ENCODE measurements at places on chromosomes 3 and 15. TPM values are rescaled to one million over a fixed set of nuclear protein-coding genes. Genes with fewer than 3 reads are reported as not detected.

DNA sequence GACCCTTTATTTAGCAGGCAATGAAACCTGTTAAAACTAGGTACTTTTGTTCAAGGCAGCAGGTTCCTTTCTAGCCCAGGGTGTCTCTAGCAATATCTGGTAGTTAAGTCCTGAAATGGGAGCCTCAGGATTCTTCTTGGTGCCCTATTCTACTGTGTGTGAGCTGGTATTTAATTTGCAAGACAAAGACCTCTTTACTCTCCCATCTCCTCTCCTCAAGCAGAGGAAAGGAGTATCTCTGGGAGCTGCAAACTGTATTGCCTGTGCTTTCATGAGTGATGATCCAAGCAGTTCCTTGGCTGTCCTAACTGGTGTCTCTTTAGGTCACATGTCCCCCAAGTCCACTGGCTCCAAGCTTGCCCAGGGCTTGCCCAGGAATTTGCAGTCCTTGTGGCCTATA lies 188.2 kb downstream of the SI start:
- DNase-seq = no peak

GRCh38 chr15:87736891-87737389 lies 519.6 kb downstream of the NTRK3 start:
- DNase-seq = no peak

GRCh38 chr3:42262525-42262924 lies 3.5 kb downstream of the CCK start:
- DNase-seq = no peak

- no peak for DNase-seq
Measured at GRCh38 chr3:167978071-167978470, 117.7 kb downstream of the GOLIM4 start.

DNA sequence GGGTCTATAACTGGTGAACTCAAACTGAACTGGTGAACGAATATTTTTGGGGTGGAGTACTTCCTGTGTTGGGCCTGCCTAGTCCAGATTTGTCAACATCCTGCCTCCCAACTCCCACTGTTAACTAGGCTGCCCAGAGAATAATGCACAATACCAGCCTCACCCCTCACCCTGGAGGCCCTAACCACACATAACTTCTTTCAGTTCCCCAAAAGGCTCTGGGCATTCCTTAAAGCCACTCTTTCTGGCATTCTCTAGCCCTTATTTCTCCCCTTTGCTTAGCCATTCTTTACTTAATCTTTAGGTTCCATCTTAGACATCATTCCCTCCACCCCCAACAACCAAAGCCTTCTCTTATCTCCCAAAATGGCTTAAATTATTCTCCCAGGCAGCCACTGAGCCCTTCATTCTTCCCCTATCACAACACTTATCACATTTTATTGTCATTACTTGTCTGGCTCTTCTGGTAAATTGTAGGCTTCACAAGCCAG lies 9.1 kb upstream of the SEC11A start:
- no peak for DNase-seq

DNA sequence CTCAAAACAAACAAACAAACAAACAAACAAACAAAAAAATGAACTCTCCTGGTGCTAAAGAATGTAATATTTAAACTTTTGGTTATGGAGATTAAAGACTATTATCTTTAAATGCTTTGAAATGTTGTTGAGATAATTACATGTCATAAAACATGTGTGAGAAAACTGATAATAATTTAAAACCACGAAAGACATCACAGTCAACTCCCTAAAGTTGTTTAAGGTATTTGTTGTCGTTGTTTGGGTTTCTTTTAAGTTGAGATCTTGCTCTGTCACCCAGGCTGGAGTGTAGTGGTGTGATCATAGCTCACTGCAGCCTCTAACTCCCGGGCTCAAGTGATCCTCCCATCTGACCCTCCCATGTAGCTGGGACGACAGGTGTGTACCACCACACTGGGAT lies 12.0 kb downstream of the EFCAB12 start:
- DNase-seq = no peak

DNA sequence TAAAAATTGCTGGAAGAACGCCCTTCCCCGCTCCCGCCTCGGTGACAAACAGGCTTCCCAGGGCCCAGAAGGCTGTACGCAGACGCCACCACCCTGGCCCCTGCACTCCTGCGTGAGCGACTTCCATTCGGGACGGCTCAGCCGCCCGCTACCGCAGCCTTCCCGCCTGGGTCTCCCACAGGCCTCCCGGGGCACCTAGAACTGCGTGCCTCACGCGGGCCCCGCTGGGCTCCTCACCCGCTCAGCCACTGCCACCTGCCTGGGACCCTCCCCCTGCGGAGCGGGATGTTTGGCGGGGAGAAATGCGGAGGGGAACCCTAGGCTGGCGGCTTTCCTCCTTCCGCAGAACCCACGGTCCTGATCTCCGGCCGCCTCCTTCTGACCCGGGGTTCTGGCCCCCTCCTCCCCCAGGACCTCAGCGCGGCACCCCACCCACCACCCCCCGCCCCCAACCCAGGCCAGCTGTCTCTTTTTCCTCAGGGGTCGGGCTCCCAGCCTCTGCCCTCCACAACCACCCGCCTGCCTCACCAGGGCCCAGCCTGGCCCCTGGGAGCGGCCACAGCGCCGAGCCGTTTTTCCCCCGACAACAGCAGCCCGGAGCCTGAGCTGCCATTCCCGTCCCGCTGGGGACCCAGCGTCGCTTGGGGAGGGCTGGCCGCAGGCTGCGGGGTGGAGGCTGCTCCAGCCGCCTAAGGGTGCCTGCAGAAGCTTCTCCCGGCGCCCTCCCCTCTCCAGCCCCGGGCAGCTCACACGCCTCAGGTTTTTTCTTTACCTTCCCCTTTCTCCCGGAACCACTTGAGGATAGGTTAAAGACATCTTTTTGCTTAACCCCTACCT lies 27.6 kb upstream of the RAB7A start:
- no peak for DNase-seq

GRCh38 chr3:156513619-156514018 lies 41.3 kb downstream of the SSR3 start:
- DNase-seq = no peak

DNA sequence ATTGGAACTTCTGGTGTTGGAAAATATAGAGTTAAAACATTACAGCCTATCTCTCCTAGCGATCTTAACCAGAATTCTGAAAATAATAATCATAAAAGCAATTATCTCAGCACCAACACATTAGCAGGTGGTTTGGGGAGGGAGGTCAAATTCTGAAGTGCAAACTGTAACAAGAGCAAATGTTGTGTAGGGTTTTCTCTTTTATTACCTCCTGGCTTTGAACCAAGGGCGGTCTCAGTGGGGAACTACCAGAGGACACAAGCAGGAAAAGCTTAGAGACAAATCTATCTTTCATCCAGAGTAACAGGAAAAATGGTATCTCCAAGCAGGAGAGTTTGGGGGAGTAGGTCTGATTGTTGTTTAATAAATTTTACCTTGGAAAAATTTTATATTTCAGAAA lies 5.5 kb upstream of the ARRDC4 start:
- no peak for DNase-seq

DNA sequence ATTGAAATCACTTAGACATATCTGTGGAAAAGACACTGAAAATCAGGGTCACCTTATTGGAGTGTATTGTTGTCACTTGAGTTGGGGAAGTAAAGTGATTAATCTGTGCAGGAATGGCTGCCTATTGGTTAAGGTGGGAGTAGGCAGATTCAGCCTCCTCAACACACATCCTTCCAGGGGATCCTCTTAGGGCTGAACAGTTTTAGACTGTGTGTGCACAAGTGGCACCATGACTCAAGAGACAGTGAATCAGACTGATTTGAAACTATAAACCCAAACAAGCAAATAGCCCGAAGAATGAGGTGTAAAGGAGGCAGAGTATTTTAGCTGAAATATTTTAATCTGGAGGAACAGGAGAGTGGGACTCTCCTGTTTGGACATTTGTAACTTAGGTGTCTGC lies 4.9 kb downstream of the ABHD17C start:
- DNase-seq = no peak

DNA sequence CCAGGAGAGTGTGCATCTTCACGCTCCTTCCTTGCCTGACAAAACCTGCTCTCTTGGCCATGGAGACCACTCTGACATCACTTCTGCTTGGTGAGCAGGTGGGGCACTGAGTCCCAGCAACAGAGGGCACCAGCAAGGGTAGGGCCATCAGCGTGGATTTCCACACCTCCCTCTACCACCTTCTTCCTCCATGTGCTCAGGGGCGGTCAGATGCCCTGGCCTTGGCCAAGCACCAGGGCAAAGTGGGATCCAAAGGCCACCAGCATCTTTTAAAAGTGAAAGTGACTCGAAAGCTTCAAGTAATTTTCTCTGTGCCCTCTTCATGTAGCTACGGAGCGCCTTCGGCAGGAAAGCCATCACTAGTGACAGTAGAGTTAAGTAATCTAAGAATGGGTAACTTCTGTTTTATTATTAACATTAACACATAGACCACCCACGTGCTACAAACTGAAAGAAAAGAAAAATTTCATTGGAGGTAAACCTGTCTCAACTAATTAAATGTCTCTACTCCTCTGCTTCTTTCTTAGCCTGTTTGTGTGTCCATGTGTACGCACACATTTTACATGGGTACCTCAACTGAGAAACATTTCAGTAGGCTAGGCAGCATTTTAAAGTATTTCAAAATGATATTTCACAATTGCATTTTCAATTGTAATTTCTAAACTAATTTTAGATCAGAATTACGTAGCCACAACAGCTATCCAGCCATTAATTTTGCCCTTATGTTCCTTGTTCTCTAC lies 57.9 kb downstream of the CHSY1 start:
- DNase-seq = no peak

DNA sequence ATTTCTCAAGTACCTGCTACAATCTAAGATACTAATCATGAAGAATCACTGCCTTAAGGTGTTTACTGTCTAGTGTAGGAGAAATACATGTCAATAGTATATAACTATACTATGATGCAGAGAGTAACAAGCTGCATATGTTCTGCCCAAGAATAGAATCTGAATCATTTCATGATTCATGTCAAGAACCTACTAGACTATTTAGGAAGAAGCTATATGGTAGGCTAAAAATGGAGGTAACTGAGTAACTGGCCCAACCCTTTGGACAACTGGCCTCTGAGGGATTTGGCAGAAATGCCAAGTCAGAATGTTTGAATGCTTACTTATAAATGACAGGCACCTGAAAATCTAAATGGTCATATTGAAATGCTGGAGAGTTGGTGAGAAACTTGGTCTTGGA lies 59.9 kb upstream of the DGKG start:
- DNase-seq = no peak

DNA sequence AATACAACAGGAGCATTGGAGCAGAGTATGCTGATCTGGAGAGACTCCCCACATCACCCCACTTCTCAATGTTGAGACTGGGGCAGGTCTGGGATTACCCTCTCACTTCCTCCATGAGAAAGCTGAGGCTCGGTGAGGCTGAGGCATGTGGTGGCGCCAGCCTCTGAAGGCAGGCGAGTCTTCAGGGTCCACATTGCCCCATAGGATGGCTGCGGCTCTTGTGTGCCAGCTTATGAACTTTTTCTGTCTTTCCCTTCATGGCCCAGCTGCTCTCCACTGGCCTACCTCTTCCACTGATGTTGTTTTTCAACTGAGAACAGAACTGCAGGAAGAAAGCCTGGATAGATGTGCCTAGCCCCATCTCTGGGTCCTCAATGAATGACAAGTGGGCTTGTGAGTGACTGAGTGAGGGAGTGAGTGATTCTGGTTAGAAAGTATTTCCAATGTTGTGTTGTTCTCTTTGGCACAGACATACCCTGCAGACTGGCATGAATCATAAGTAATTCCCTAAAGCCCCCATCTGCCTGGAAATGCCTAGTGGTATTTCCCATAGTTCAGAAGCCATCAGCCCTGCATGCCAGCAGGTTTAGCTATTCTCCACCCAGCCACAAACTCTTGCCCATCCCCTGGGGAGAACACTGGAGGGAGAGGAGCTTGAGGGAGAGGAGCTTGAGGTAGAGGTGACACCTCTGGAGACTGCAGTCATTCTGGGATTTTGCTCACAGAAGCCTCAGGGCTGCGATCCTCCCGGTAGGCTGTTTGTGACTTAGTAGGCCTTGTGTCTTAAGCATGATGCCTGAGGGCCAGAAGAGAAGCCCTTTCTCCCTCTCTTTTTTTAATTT lies 56.9 kb downstream of the AMOTL2 start:
- DNase-seq = no peak

DNA sequence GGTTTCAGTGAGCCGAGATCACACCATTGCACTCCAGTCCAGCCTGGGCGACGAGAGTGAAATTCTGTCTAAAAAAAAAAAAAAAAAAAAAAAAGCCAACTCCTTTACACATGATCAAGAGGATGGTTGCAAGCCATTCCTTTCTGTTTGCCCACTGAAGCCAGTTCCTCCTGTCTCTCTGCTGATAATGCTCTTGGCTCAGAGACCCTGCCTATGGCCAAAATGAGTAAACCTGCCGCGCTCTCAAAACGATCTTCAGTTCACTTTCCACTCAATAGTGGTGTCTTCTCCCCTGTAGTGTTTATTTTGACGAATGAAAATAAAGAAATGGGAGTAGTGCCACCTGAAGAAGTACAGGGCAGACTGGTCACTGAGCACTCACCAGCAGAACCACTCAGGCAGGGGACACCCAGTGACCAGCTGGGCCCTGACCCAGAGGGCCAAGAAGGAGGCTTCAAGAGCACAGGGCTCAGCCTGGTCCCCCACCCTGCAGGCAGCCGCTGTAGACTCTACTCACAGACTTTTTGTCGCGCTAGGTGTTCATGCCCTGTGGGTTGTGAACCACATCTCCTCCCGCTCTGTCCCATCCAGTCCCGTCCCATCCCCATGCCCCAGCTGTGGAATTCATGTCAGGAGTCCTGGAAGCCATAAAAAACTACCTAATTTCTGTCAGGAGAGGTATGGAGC lies 23.6 kb downstream of the GRAMD2A start:
- no peak for DNase-seq

- DNase-seq = no peak
Measured at GRCh38 chr3:13200465-13200864, 127.2 kb upstream of the IQSEC1 start.

GRCh38 chr15:51077221-51078153 lies 17.2 kb downstream of the TNFAIP8L3 start:
- peak; percentile 53 for DNase-seq

Gene CNTN4
- 33.2 TPM for polyA plus RNA-seq

Gene TP63
- 0.73 TPM for polyA plus RNA-seq

Gene INKA1
- 10.0 TPM for polyA plus RNA-seq

Gene AMT
- polyA plus RNA-seq = 48.9 TPM

Gene EPHB3
- 29.5 TPM for polyA plus RNA-seq

Gene CCDC39
- polyA plus RNA-seq = 4.6 TPM

Gene TRANK1
- 10.4 TPM for polyA plus RNA-seq

Gene LMAN1L
- not detected for polyA plus RNA-seq

Gene CNTN3
- 6.6 TPM for polyA plus RNA-seq

Gene TICRR
- polyA plus RNA-seq = 10.6 TPM

Gene SLC51B
- polyA plus RNA-seq = 10.5 TPM

Gene RETNLB
- polyA plus RNA-seq = not detected

All from renal cortex interstitium (tissue), 15 donors.